ENCODE measurements at places on chromosomes 3 and 15.

DNA sequence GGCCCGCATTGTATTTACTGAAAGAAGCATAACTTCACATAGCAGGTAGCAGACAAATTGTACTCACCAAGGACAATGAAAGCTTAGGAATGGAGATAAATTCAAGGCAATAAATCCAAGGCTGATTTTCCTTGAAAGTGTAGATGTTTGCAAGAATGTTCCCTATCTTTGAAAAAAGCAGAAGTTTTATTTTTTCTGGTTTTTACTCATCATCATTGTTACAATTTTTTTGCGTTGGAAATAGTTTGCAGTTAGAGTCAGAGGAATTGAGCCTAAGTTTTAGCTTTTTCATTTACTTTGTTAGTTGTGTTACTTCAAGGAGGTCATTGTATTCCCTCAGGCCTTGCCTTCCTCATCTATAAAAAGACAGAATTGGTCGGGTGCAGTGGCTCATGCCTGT, 213.9 kb upstream of the TBL1XR1 start:
- no peak for DNase-seq

DNA sequence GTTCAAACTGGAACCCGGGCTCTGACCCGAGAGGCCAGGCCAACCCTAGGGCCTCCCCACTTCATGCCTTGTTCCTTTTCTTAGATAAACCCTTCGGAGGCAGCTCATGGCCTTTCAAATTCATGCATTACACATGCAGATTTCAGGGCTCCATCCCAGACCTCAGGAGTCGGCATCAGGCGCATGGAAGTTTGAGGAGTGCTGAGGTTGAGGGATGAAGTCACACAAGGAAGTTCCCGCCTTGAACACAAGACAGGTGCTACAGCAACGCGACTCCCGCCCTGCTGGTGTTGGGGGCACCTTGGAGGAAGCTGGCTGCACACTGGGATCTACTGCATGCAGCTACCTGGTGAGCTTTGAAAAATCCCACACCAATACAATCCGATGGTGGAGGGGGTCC, 245.2 kb upstream of the LYSMD4 start:
- DNase-seq: no peak

- no peak for DNase-seq
These were observed 35.0 kb upstream of the DENND4A start for GRCh38 chr15:65827065-65827464.

GRCh38 chr15:25710184-25710583, 152.9 kb downstream of the ATP10A start:
- DNase-seq: no peak

DNA sequence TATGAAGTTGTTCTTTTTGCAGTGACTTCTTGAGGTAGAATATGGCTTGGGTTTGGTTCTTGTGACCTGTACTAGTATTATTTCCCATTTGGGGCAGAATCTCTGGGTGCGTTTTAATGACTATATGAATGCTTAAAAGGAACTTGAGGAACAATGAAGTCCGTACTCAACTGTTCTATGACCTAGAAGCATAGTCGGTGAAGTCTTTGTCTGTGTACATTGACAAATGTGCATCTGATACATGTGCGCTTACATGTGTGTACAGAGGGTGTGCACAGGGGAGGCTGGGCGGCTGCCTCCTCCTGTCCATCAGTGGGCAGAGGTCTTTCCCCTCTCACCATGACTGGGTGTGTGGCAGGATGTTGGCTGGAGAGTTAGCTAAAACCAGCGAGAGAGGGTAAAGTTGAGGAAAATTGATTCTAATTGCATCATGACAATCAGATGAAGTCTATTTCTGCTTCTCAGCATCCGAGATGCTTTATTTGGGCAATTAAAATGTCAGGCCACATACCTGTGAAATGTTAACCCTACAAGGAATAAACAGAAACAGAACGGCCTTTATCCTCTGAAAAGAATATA, 1.0 kb upstream of the NR2F2 start:
- no peak for DNase-seq

- no peak for DNase-seq
These were observed 11.4 kb upstream of the RASGRF1 start for GRCh38 chr15:79101866-79102581.

- DNase-seq: no peak
These were observed 132.3 kb upstream of the NEO1 start for GRCh38 chr15:72919936-72920465.

GRCh38 chr3:55827786-55828185, 340.7 kb upstream of the WNT5A start:
- no peak for DNase-seq

DNA sequence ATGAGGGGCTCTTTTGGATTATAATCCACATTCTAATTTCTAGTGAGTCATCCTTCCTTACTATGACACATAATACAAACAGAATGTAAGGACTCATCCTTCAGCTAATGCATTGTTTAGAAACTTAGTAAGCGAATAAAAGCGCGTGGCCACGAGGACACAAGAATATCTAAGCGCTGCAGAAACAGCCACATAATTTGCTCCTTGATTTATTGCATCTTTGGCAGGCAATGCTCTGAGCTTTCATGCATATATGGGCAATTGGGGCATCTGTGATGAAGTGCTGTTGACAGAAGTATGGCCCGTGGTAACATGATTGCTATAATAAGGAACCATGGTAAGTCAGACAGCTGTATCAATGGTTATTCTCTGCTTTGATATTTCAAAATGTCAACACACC, 191.3 kb upstream of the ZNF385D start:
- no peak for DNase-seq

GRCh38 chr15:101697488-101697887, 26.8 kb downstream of the TARS3 start:
- no peak for DNase-seq

GRCh38 chr3:132595014-132595413, 2.1 kb upstream of the ACKR4 start:
- DNase-seq: no peak

GRCh38 chr3:160874736-160875135, 118.7 kb downstream of the PPM1L start:
- DNase-seq: no peak

- no peak for DNase-seq
These were observed 55.5 kb downstream of the LRRC28 start for GRCh38 chr15:99306694-99307338.

DNA sequence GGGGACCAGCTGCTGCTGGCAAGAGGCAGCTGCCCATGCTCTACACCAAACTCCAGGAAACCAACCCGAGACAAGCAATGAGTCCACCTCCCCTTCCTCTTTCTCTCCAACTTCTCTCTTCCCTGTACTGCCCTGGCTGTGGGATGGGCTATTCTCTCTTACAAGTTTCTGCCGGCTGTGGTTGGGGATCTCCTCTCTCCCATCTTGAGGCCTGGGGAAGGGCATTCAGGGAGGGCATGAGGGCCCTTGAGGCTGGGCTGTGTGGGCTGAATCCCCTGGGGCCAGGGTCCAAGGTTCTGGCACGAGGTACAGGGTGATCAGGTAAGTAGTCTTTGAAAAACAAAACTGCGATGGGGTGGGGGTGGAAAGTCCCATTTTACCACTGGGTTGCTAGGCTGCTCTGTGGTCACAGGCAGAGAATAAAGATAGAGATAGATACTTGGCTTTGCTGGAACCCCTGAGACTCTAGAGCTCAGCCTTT, 32.3 kb upstream of the CTSH start:
- no peak for DNase-seq

All from stimulated activated CD8-positive, alpha-beta memory T cell treated with anti-CD3 and anti-CD28 coated beads, Interleukin-7, amount 100 ng/mL, for 24 hours (primary cell).